ENCODE measurements at places on chromosomes 4 and X.

DNA sequence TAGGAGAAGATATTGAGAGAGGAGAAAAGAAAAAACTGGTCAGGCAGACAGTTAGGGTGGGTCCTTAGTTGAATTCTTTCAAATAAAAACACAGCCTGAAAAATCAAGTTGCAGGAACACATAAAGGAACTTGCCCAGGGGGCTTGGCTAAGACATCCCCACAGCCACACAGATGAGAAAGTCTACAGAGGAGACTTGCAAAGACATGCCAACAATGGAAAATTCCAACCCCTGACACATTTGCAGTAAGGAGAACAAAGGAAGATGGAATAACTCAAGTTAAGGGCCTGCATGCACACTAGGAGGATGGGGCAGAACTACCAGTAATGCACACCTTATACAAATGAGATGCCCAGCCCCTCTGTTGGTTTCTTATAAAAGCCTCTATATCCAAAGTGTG, 197.6 kb downstream of the CPXCR1 start:
- DNase-seq: no peak

- DNase-seq: peak; percentile 22
Observed at GRCh38 chrX:101931136-101931487, 715 bp downstream of the ZMAT1 start.

DNA sequence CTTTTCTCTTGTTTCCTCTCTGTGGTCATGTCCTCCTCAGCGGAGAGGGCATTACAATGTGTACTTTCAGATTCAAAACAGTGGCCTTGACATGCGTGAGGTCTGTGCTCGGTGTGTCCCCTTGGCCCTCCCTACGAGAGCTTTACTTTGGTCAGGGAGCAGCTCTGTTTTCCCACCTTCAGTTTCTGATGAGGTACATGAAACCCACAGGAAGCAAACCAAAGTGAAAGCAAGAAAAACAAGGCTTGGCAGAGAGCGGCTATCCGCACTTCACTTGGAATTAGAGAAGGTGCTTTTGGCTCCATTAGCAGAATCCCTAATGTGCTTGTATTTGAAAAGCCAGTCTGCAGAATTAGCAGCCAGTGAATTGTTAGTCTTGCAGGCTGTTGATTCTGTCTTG, 19.5 kb upstream of the BOD1L1 start:
- DNase-seq: peak; percentile 25

DNA sequence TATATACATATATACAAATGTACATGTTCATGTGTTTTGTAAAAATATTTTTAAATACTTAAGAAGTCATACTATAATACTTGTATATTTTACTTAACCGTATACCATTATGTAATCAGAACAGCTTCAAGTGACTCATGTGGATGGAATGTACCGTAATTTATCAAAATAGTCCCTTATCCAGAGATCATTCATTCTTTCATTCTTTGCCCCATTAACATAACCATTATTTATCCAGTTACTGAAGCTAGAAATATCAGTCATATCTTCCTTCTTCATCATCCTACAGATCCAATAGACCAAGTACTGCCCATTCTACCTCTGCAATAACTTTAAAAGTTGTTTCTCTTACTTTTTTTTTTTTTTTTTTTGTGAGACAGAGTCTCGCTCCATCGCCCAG, 164.2 kb downstream of the MAB21L2 start:
- no peak for DNase-seq

DNA sequence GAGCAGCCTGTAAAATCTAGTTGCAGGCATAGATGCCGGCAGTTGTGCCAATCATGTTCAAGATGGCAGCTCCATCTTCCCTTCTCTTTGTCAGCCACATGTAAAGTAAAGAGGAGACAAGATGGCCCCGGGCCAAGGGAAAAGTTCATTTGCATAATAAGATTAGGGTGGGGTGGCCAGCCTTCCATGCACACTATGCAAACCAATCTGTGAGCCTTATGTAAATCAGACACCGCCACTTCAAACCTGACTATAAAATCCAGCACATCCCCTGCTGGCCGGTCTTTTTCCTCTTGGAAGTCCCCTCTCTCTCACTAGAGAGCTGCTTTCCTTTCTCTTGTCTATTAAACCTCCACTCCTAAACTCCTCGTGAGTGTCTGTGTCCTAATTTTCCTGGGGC, 78.9 kb upstream of the CBR4 start:
- DNase-seq: no peak

DNA sequence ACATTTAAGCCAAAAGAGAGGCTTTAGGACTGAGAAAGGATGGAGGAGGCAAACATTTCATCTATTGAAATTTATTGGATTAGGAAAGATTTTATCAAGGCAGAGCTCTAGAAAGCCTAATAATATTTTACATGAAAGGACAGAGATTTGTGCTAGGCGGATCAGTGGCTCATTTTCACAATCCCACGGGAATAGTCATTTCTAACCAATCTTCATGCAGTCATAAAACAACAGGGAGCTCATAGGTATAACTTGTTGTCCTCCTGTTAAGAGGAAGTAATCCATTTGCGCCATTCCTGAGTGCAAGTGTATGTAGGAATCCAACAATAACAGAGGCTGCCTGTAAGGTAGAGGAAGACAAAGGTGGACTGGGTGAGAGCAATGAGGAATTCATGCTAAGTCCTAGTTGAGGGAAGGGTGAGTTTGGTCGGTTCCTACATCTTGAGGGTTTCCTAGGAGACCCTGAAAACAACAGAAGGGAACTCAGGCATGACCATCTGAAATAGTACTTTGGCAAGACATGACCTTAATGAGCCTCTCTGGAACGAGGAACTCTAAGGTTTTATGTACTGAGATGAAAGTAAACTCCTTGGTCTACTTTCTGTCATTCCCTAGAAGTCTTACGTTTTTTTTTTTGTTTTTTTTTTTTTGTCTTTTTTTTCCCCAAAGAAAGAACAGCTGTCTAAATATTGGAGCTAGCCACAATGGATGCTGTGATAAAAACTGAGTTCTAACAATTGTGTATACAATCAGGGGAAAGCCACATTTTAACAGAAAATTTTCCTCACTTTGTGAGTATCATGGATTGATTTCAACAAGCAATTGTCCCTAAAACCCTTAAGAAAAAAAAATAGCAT, 89.7 kb downstream of the GEMIN8 start:
- DNase-seq: peak; percentile 30

GRCh38 chrX:137432609-137433008, 133.3 kb upstream of the ZIC3 start:
- peak; percentile 67 for DNase-seq

- peak; percentile 99 for DNase-seq
Observed at GRCh38 chr4:8428288-8429097, 12.0 kb downstream of the ACOX3 start.

DNA sequence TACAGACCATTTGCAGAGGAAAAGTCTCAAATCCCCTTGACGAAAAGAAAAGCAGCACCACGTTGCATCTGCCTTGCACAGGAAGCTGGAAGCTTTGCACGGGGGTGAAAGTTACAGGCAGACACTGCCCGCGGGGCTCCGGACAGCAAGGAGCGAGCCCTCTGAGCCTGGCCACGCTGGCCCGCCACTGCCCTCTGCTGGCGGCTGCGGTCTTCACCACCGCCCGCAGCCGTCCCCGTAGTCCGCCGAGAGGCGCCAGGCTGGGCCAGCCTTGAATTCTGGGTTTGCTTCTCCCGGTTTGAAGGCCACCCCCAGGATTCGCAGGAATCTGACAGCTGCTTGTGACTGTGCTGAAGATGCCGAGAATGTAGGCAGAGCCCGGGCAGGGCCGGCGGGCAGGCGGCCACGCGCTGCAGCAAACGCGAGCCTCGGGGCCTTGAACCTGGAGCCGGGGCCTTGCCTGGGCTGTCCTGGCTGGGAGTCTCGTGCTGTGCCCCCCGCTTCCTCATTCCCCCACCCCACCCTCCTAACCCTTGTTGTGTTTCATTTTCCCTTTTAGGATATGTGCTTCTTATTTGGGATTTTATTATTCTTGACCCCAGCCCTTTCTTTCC, 49.2 kb downstream of the ENPP6 start:
- peak; percentile 90 for DNase-seq

GRCh38 chrX:100975212-100975611, 5.7 kb downstream of the ARL13A start:
- no peak for DNase-seq

- peak; percentile 60 for DNase-seq
Observed at GRCh38 chr4:112234952-112235609, 3.5 kb downstream of the AP1AR start.

DNA sequence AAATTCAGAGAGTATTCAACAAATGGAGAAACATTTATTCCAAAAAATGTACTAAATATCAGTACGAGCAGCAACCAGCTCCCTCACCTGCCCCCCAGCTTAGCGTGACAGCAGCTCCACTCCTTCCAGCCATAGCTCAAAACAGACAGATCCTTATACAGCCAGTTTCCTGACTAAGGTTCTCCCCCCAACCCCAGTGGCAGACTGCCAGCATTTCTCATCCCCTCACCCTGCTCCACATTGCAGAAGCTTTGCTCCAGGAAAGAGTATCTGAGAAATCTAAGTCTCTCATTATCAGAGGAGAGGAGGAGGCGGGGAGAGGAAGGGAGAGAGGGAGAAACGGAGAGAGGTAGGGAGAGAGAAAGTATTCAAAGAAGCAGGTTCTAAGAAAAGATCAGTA, 53.3 kb upstream of the PASD1 start:
- no peak for DNase-seq

- DNase-seq: no peak
Observed at GRCh38 chrX:36787752-36788151, 220.4 kb upstream of the FAM47C start.

DNA sequence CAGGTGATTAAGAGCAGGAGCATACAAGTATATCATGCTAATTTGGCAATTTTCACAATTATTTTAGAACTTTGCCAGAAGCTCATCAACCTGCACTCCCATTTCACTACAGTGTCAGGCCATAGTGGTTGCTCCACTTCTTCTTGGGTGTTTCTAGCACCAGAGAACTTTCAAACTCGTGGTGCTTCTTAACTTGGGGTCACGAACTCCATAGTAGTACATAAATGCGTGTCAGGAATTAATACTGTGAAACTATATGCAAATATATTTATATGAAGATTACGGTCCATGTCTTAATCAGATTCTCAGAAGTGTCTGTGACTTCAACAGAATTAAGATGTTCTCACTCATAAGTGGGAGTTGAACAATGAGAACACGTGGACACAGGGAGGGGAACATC, 254.3 kb upstream of the BMP3 start:
- no peak for DNase-seq

DNA sequence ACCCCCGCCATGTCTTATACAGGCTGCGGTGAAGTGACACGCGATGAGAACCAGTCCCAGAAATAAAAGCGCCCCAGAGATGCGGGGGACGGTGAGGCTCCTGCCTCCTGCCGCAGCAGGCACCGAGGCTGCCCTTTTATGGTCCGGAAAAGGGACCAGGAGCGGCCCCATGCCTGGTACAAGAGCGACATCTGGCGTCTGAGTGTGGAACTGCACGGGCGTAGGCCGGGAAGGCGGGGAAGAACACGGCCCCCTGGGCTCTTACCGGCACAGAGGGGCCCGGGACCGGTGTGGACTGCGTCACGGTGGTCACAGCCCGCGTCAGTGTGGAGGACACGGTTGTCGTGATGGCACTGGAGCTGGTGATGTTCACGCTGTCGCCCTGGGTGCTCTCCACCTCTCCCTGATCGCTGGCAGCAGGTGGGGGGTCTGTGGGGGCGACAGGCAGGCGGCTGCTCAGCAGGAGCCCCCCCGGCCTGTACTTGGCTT, 8.9 kb upstream of the RENBP start:
- peak; percentile 98 for DNase-seq

GRCh38 chr4:48195374-48195773, 61.3 kb upstream of the TXK start:
- DNase-seq: no peak

- no peak for DNase-seq
Observed at GRCh38 chrX:118545510-118545909, 49.9 kb downstream of the DOCK11 start.

DNA sequence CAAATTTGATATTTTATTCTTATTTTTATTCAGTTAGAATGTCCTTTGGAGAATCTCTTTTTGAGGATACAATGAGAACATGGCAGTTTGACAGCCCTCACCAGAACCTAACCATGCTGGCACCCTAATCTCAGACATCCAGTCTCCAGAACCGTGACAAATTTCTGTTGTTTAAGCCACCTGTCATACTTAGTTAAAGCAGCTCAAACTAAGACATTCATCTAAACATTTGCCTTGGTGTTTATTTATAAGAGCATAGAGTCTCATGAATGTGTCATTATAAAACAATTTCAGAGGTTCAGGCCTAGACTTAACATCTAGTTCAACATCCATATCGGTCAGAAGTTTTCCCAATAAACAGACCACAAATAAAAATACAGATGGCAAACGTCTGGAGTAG, 125.1 kb upstream of the FUNDC1 start:
- no peak for DNase-seq

- DNase-seq: no peak
Observed at GRCh38 chr4:156595041-156595440, 376.6 kb downstream of the PDGFC start.

DNA sequence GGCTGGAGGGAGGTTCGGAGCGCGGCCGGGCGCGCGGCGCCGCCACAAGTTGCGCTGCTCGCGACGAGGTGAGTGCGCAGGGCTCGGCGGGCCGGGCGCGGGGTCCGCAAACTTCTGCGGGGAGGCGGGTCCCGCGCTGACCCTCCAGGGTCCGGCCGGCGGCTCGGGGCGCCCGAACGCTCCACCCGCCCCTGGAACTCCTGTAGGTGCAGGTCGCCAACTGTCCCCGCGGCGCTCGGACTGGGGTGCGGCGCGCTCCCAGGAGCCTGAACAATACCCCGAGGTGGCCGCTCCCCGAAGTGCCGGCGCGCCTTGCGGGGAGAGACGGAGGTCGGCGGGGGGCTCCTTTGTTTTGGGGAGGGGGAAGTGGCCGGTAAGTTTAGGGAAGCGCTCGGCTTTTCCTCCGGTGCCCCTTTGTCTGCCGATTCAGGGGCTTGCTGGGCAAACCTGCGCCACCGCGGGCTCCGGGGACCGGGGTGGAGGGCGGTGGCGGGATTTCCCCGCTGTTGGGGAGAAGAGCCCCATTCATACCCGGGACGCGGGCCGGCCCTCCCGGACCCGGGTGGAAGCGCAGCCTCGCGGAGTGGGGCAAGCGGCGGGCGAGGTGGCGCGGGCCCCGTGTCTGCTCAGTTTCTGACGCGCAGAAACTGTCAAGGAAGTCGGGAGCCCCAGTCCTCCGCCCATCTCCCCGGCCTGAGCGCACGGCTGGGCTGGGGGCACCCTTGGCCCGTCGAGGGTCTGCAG, 694 bp downstream of the TBL1X start:
- DNase-seq: peak; percentile 83

- DNase-seq: peak; percentile 1
Observed at GRCh38 chr4:14787894-14788293, 214.4 kb upstream of the CPEB2 start.

GRCh38 chr4:7272404-7272803, 80.1 kb downstream of the SORCS2 start:
- DNase-seq: no peak

Measured in H7 (cell line).